Non-pigmented ciliary epithelial cell (primary cell): ENCODE measurements at places on chromosomes 2 and 18.

GRCh38 chr18:74522635-74523548 is 11.4 kb upstream of the CNDP1 start:
- no peak for DNase-seq

GRCh38 chr18:25314838-25315190 is 37.2 kb downstream of the ZNF521 start:
- DNase-seq: no peak

- no peak for DNase-seq
These were observed 71.2 kb downstream of the MBP start for GRCh38 chr18:77061281-77061945.

DNA sequence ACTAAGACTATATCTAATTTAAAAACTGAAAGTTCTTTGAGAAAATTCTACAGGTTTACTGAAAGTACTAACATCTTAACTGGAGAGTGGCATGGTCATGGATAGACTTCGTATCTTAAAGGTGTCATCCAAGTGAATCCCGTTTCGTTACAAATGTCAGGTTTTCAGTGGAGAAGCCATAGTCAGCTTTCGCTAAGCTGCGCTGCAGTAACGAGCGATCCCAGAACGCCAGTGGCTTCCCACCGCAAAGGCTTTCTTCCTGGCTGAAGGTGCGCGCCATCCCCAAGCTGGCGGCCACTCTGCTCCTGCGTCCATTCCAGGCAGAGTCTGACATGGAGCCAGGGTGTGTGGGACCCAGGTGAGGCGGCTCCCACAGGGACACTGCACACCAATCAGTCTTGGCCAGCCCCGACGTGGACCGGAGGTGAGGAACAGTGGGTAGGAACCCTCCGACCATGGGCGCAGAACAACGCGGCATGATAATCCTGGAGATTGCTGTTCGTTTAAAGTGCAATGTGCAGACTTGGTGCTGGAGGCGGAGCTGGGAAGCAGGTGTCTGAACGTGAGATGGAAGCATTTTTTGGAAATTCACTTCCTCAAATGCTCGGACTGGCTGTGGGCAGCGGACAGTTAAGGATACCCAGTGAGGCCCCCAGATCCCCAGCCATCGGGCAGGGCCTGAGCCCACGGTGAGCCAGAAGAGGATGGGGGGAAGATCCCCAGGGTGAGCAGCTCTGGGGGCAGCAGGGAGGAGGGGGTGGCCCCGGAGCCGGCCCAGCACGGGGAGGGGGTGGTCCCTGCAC is 27.8 kb upstream of the KCNG2 start:
- no peak for DNase-seq

DNA sequence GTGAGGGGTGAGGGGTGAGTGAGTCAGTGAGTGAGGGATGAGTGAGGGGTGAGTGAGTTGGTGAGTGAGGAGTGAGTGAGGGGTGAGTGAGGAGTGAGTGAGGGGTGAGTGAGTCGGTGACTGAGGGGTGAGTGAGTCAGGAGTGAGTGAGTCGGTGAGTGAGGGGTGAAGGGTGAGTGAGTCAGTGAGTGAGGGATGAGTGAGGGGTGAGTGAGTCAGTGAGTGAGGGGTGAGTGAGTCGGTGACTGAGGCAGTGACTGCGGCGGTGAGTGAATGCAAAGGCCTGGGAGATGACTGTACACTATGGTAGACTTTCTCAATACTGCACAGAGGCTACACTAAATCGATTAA is 16.6 kb downstream of the THAP4 start:
- no peak for DNase-seq

DNA sequence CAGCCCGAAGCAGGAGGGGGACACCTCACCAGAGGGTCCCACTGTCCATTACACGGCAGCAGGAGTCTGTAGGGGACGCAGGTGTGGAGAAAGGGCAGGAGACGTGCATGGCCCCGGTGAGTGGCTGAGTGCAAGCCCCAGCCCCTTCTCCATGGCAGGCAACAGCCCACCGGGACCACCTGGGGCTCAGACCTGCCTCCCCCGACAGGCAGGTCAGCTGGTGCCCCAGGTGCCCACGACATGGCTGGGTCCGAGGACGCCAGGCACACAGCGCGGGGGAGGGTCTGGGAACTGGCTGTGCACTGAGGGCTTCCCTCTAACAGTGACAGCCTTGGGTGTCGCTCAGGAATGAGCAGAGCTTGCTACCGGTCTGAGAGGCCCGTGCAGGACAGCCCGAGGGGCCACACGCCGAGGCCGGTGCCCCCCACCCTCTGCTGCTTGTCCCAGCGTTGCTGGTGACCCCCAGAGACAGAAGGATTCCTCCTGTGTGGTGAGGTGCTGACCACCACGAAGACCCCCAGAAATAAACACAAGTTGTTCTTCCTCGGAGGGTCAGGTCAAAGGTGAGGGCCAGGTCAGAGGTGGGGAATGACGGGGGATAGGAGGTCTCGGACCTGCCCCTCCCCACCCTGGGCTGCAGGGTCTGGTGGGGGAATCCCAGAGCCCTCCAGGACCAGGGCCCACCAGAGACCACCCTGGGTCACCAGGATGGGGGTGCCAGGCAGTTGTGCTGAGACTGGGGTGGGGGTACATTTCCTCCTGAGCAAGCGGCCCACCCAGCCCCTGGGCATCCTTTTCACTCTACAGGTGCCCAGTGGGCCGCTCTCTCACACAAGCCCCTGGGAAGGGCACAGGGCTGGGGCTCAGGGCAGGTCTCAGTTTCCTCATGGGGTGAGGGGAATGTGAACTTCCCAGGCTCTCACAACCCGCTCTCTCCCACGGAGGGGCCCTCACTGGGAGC is 50.6 kb downstream of the SLC66A2 start:
- DNase-seq: no peak

DNA sequence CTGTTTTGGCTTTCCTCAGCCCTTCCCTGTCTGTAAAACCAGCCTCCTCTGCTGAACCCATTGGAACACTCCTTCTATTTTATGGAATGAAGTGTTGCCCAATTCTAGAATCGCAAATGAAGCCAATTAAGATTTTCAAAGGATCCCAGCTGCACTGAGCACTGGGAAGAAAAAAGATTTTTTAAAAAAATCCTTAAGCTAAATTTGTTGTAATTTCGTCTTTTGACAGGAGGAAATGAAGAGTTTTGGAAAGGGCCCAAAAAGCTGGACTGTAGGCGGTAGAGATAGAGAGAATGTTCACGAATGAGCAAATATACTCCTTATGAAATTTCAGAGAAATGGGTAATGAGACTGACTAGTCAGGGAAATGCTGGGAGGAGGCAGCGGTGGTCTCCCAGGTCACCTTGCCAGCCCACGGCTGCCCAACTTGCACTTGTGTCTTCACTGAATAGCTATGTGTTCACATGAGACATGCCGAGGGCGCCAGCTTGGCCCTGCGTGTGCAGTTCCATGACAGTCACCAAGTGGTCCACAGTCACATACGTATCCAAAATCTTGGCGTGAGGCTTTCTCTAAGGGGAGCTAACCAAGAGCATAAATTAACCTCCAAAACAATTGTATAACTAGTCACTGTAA is 69.9 kb downstream of the SGPP2 start:
- no peak for DNase-seq

- DNase-seq: no peak
These were observed 21.6 kb downstream of the SMAD7 start for GRCh38 chr18:48929212-48929612.

DNA sequence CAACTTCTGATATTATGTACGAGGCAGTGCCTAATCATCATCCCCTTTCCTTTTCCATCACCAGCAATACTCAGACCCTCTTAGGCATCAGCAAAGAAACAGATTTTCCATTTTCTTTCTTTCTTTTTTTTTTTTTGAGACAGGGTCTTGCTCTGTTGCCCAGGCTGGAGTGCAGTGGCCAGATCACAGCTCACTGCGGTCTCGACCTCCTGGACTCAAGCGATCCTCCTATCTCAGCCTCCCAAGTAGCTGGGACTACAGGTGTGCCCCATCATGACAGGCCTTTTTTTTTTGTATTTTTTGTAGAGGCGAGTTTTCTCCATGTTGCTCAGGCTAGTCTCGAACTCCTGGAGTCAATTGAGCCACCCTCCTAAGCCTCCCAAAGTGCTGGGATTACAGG is 5.9 kb upstream of the OLA1 start:
- no peak for DNase-seq

DNA sequence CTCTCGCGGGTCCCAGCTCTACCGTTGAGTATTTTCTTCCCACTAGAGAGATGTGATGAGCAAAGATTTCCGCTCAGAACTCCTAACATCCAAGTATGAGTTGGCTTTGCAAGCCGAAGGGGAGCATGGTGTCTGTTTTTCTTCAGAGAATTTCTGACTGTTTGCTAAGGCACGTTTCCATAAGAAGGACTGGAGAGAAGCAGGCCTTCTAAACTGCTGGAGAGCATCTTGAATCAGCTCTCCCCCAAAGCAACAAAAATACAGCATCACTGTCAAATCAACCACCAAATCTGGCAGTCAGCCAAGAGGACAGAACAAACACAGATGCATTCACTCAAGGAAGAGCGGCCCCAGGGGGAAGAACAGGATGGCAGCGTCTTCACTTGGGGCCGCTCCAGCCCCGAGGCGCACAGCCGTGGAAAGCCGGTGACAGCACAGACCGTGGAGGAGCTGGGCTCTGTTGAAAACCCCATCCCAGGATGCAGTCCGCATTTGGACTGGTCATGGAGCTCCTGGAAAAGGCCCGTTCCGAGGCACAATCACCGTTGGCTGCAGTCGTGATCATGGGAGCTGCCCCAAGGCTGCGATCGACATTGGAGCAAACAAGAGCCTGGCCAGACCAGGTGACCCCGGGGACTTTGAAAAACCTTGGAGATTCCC is 101.4 kb downstream of the NFATC1 start:
- no peak for DNase-seq

GRCh38 chr2:160477032-160477431 is 16.6 kb downstream of the RBMS1 start:
- DNase-seq: no peak

DNA sequence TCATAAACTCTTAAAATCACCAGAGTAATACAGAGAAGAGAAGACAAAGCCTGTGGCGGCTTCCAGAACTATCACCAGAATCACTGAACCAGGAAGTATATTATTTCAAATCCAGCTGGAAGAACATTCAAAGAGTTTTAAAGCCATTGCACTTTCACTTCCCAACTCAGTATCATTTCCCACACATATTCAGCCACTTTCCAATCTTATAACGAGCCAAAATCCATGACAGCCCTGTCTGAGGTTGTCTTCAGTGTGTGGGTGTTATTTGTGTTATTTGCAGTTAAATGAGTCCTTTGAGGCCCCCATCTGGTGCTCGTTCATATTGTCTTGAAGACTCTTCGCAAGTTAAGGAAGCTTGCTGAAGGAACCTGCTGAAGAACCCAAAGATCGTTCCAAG is 559.9 kb downstream of the TSN start:
- DNase-seq: no peak

GRCh38 chr2:176137906-176138305 is 8.4 kb downstream of the HOXD8 start:
- DNase-seq: no peak

- no peak for DNase-seq
These were observed 261.4 kb downstream of the CYP26B1 start for GRCh38 chr2:71886241-71886640.

- DNase-seq: no peak
These were observed 37.7 kb downstream of the MROH2A start for GRCh38 chr2:233815861-233816260.

- no peak for DNase-seq
These were observed 55.4 kb downstream of the MALT1 start for GRCh38 chr18:58726671-58727070.

DNA sequence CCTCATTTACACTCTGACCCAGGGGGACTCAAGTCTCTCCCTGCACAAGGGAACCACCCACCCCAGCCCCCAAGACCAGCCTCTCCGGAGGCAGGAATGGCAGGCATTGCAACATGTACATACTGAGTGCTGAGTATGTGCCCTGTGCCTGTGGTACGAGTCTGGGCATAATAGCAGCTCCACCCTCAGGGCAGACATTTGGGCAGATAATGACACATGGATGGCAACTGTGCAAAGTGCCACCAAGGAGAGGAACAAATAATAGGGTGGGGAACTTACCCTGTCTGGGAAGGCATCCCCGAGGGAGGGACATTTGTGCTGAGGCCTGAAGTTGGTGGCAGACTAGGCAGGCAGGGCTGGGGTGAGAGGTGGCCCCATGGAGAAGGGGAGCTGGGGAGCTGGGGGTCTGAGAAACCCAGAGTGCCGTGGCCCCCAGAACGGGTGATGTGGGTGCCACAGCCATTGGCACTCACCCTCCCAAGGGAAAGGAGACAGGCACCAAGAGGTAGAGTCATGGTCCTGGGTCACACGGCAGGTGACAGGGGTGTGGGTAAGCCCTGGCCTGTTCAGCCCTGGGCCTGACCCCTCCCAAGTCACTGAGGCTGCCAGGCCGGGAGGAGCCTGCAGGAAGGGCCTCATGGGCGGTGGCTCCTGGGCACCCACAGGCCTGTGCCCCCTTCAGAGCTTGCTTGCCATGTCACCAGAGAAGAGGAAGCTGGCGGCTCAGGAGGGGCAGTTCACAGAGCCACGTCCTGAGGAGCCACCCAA is 15.7 kb upstream of the GPR17 start:
- no peak for DNase-seq

DNA sequence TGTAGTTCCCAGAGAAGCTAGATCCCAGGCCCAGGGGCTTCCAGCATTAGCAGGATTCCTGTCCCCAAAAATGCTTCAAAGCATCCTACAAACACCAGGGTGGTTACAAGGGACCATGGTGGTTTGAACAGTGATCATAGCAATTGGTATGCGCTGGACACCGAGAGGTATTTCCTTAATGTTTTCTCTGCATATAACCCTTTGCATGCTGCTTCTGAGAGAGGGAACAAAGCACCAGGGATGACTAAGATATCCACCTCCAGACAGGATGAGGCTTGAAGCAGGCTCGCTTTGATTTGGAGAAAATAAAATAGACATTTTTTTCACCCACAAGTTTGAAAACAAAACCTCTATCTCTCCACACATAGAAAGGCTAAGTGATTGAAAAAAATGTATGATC is 50.5 kb upstream of the TSPYL6 start:
- no peak for DNase-seq

DNA sequence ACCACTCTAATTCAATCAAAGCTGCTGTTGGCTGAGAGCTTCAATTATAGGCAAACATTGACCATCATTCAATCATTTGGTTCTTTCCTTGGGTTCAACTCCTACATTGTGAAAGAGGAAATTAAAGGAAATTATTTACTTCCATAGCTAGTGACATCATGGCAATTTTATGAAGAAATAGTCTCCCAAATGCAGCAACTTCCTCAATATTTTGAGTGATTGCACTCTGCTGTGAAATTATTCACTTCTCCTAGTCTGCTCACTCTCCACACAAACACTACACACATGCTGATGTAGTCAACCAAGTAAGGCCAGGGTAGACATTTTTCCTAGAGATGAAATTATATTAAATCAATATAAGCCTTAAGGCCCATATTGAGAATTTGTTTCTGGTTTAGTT is 86.7 kb upstream of the NCKAP5 start:
- DNase-seq: no peak

GRCh38 chr2:94874277-94874997 is 3.2 kb downstream of the TEKT4 start:
- DNase-seq: no peak

GRCh38 chr18:43278355-43278754 is 1.1 kb upstream of the SYT4 start:
- DNase-seq: no peak
